ENCODE measurements at places on chromosomes 5 and 9.

DNA sequence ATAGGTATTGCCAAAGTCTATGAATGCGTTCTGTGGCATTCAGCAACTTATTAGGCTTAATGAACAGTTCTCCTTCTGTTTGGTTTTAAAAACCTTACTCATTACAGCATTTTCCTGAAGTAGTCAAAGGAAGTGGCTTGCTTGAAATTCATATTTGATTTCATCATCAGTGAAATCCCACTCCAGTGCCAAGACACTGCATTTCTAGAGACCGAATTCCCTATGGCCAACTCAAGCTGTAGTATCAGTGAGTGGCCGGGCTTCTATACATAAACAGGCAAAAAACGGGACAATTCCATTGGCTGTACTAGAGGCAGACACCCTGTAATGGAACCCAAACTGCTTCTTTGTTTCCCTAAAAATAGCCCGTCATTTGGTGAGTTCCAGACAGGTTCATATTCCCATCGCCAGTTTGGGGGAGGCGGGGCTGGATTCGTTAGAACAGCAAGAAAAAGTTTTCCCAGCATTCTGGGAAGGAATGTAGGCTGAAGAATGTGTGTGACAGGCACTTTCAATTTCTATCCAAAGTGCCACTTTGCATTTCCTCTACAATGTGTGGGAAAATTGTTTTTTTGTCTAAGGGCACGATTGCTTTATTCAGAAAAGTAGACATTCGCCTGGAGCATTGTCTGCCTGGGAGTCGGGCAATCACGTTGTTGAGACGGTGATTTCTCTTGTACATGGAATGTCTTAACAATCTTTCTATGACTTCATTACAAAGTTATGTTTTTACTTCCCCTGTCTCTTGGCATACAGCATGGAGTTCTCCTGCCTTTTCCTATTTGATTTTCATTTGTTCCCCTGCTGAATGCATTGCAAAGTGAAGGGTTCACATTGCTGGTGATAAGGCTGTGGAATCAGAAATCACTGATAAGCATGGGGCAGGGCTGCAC, 141.8 kb upstream of the MAST4 start:
- no peak for DNase-seq

DNA sequence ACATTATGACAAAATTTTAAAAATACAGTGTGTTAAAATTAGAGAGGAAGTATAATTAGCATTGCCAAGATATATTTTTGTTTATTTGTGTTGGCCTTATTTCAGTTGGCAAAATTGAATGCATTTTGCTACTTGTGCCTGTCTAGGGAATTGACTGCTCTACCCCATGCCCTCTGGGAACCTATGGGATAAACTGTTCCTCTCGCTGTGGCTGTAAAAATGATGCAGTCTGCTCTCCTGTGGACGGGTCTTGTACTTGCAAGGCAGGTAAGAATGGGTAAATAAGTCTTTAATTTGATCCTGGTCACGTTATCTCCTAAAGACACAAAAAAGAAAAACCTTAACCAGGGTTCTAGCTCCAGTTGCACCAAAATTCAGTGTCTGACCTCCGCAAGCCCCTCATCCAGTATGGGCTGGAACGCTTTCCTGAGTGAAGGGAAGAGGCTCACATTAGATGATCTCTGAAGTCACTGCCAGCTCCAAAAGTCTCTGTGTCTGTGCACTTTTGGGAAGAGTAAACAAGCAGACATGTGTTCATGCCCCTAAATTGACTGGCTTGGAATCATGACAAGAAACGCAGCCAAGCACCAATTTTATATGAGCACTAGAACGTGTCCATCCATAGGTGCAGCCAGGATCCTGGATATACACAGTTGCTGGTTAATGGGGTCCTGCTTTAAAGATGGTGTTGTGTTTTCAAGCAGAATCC, 98.3 kb upstream of the PRRC1 start:
- DNase-seq: no peak

GRCh38 chr9:4507306-4508130, 17.2 kb downstream of the SLC1A1 start:
- no peak for DNase-seq

DNA sequence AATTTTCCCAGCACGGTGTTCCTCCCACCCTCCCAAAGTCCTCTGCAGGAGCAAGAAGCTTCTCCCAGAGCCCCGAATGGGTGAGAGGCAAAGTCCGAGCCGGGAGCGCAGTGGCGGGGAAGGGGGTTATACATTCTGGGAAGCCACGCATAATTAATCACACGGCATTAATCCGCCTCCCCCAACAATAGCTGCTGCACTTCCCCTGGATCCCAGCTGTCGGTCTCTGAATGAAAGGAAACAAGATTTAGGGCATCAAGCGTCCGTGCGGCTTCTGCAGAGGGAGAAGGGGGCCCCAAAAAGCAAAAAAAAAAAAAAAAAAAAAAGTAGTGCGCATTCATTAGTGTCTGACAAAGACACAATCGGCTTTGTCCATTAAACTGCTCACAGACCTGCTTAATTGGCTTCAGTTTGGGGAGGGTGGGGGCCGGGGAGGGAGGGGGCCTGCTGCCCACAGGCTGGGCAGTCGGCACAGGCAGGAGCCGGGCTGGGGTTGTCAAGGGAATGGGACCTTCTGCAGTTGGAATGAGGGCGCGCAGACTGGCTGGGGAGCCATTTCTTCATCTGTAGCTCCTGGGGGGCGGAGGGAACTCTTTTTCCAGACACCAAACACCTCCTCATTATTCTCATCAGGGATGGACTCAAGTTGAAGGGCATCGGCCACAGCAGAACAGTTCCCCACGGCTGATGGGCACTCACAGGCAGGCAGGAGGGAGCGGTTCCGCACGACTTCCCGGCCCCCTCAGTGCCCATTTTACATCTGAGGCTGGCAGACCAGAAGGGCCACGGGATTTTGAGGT, 3.4 kb downstream of the NOTCH1 start:
- no peak for DNase-seq

DNA sequence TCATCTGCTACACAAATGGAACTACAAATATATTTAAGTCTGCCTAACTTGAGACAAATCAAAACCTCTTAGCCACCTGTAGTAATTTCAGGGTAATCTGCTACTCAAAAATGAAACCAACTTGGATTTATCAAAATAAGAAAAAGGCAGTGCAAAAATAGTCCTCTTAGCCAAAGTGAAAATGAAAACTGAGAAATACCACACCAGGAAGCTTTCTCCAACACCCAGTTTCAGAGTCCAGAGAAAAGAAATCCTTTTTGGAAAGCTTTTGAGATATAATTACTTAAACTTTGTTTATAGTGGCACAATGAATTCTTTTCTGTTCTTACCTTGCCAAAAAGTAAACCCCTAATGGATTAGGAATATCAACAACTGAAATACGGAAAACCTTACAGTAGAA, 990.4 kb downstream of the EFNA5 start:
- no peak for DNase-seq

DNA sequence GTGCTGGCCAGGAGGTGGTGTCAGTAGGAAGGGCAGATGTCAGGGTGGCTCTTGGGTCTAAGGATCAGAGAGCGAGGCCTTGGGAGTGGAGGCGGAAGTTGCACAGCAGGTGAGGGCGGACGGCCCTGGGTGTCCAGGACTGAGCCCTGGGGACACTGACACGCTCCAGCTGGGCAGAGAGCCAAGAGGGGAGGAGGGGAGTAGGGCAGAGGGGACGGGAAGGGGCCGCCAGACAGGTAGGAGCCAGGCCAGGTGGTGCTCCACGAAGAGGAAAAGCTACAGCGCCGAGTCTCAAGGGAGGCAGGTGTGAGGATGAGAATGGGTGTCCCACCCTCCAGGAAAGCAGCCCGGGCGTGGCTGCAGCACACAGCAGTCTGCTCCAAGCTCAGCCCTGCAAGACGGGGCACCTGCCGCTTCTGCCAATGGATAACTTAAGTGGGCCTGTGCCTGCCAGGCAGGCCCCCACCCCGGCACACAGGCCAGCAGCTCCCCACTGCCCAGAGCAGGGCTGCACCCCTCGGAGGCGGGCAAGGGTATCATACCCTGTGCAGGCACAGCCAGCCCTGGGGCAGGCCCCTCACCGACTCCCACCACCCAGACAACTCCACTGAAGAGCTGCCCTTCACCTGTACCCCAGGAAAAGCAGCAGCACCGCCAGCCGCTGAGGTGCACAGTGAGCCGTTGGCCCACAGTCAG, 4.9 kb downstream of the TPRN start:
- no peak for DNase-seq

Measured in stimulated activated CD4-positive, alpha-beta T cell treated with anti-CD3 and anti-CD28 coated beads, Interleukin-4, amount 100 ng/mL, for 48 hours (primary cell).